ENCODE measurements at places on chromosomes 11 and 22. TPM values are rescaled to one million over a fixed set of nuclear protein-coding genes. Genes with fewer than 3 reads are reported as not detected.
A peak's percentile ranks its signal among the peaks of the same experiment; 100 is the strongest.

DNA sequence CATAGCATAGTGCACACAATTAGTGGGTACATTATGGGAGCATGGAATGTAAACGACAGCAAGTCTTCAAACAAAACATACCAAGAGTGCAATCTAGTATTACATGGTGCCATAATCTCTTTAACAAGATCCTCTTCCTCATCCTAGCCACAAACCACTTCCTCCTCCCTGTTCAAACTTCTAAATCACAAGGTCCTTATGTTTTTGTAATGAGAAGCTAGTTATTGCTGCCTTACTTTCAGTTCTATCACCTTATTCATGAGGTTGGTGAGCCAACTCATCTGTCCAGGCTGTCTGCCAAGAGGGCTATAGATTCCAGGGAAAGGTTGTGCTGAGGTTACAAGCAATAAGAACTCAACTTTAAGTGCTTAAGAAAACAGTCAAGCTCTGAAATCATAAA lies 195.4 kb upstream of the ARHGAP20 start:
- H3K36me3 ChIP-seq: no peaks in the 10 kb centered on the region
- DNase-seq: peak; percentile 4

GRCh38 chr11:109521571-109522086 lies 99.6 kb downstream of the C11orf87 start:
- H3K4me3 ChIP-seq: no peak overlapping the region
- H3K36me3 ChIP-seq: no peaks in the 10 kb centered on the region
- no peaks in the 10 kb centered on the region for H3K4me1 ChIP-seq
- H3K27ac ChIP-seq: no peak overlapping the region

DNA sequence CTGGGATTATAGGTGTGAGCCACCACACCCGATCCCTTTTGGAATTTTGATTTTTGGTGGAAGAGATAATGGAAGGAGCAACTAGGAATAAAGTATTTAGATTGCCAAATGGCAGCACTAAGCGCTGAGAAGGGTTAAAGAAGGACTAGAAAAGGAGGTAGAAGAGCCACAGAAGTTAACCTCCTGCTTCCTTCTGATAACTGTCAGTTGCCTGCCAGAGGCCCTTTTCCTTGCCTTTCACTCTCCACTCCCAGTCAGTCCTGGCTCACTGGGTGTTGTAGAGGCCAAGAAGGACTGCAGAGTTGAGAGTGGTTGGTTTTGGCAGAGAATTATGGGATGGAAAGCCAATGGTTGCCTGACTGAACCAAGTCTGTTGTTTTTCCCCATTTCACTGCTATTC lies 19.3 kb downstream of the ZC3H12C start:
- no peak overlapping the region for H3K27ac ChIP-seq
- no peak for DNase-seq
- no peaks in the 10 kb centered on the region for H3K27me3 ChIP-seq
- no peak overlapping the region for H3K4me3 ChIP-seq
- H3K36me3 ChIP-seq: peaks cover 23% of the 10 kb centered on the region

- H3K4me1 ChIP-seq: peaks cover 38% of the 10 kb centered on the region
- no peaks in the 10 kb centered on the region for H3K36me3 ChIP-seq
- DNase-seq: no peak
- no peak overlapping the region for H3K27ac ChIP-seq
- H3K4me3 ChIP-seq: no peak overlapping the region
These were observed 51.8 kb downstream of the TRAF6 start for GRCh38 chr11:36458129-36458915.

DNA sequence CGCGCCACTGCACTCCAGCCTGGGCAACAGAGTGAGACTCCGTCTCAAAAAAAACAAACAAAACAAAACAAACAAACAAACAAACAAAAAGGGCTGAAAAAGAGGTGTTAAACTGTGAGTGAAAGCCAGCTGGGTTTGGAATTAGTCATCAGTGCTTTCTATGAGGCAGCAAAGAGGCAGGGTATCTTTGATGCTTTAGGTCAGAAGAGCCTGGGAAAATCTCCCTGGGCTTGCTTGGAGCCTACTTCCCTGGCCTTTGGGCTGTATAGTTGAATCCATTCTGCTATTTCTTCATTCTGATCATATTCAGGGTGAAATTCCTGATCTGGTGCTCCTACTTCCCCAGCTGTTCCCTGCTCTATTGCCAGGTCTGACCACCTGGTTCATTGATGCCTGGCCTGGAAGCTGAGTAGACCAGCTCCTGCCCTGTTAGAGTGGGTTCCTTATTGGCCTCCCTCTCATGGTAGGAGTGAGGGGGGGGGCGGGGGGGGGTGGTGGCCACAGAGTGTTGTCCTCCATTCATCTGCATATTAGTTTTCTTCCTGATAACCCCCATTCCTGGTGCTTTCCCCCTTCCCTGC lies 65.6 kb downstream of the INSC start:
- no peak overlapping the region for H3K27ac ChIP-seq
- no peak overlapping the region for H3K4me3 ChIP-seq
- H3K4me1 ChIP-seq: no peaks in the 10 kb centered on the region
- no peak for DNase-seq

The HMGXB4 gene
- total RNA-seq: 31.1 TPM

The LRP5 gene
- total RNA-seq: 129 TPM

The PARVA gene
- total RNA-seq: 31.5 TPM
